ENCODE measurements at places on chromosomes 7 and 10. TPM values are rescaled to one million over a fixed set of nuclear protein-coding genes. Genes with fewer than 3 reads are reported as not detected.
A peak's percentile ranks its signal among the peaks of the same experiment; 100 is the strongest.

DNA sequence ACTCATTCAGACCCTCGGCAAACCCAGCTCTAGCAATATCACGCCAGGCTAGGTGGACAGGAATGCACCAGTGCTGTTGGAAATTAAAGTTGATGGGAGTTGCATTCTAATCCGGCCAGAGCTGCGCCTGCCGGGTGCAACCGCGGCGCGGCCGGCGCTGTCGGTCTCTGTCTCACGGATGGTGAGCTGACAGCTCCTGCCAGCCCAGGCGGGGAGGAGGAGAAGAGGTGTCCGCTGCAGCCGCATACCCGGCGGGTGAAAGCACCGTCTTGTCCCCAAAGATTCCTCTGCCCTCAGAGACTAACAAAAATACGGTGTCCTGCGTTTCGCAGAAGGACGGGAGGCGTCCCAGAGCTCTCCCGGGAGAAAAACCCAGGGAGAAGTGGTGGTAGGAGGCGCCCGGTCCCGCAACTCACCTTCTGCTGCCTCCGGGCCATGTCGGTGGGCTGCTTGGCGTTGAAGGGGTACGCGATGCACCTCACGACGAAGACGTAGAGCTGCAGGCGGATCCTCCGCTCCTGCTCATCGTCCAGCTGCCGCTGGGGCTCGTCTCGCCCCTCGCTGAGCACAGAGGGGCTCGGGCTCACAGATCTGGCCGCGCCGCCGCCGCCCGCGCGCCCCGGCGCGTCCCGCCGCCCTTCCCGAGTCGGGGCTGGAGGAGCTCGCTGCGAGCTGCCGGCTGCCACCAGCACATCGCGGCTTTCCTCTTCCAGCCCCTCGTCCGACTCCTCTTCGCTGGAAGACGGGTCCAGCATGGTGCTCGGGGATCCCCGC, 490 bp downstream of the CADPS2 start:
- no peak for DNase-seq

- peak; percentile 76 for DNase-seq
These were observed 671 bp upstream of the CHST3 start for GRCh38 chr10:71963351-71964097.

- no peak for DNase-seq
These were observed 9.3 kb downstream of the KCNH2 start for GRCh38 chr7:150968734-150969372.

- no peak for DNase-seq
These were observed 269.3 kb downstream of the BICC1 start for GRCh38 chr10:58781873-58782488.

Gene CRHR2
- total RNA-seq = 0.57 TPM

DNA sequence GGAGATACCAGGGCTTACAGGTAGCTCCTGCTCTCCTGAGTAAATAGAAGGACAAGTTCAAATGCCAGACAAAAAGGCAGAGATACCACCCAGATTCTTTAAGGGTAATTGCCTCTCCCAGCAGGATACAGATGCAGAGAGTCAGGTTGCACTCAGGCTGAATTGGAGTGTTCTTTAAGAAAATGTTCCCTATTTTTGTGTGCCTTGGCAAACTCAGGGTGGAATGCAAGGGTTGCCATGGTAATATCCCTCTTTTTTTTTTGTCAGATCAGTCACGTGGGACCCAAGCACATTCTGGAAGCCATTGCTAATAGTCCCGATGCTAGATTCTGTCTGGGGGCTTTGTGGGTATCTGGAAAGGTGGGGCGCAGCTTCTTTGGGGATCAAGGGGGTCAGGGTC, 628.0 kb downstream of the CALN1 start:
- DNase-seq = no peak

GRCh38 chr10:76033457-76034196, 602.2 kb downstream of the LRMDA start:
- DNase-seq = no peak

GRCh38 chr7:158017111-158018097, 570.2 kb downstream of the PTPRN2 start:
- DNase-seq = peak; percentile 54

- no peak for DNase-seq
These were observed 332.0 kb upstream of the GALNT17 start for GRCh38 chr7:70799841-70800405.

All from cardiac septum (tissue), 1 donor.